ENCODE measurements at places on chromosomes 16 and 17.

- no peak for DNase-seq
Measured at GRCh38 chr16:17544785-17545184, 74.0 kb upstream of the XYLT1 start.

- peak; percentile 54 for DNase-seq
Measured at GRCh38 chr16:3175157-3176093, 12.6 kb upstream of the OR1F1 start.

GRCh38 chr17:28978356-28978964 is 27.1 kb upstream of the PHF12 start:
- DNase-seq: no peak

GRCh38 chr16:11992586-11993524 is 16.3 kb downstream of the SNX29 start:
- no peak for DNase-seq

DNA sequence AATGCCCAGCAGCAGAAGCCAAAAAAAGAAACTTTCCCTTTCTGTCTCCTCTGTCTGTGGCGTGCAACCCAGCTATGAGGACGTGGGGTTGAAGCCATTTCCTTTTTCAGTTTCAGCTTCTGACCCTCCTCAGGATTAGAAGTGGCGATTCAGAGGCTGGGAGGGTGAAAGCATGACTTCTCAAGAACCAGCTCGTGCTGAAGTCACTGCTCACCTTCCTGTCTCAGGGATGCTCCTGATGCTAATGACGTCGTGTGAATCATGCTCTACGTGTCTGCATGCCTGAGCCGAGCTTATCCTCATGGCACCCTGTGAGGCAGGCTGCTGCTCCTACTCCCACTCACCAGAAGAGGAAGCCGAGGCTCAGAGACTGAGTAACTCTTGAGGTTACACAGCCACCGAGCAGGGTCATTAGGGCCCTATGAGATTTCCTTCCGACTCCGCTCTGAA is 5.7 kb upstream of the LPO start:
- peak; percentile 85 for DNase-seq

DNA sequence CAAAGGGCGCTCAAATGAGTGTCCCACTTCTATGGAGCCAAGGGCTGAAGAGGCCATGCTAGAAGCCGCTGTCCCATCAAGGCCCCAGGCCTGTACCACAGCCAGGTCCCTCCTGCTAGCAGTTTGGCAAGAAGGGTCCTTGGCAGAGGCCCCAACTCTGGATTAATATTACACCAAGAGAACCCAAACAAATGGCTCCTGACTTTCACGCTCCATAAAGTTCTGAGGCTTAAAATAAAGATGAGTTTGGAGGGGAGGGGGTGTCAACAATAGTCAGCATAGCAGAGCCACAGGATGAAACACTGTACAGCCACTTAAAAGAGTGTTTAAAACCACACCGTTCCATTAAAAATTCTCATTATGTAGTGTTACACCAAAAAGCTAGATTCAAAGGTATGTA is 30.5 kb downstream of the CUEDC1 start:
- no peak for DNase-seq

GRCh38 chr16:4360538-4361021 is 9.5 kb upstream of the PAM16 start:
- DNase-seq: no peak

DNA sequence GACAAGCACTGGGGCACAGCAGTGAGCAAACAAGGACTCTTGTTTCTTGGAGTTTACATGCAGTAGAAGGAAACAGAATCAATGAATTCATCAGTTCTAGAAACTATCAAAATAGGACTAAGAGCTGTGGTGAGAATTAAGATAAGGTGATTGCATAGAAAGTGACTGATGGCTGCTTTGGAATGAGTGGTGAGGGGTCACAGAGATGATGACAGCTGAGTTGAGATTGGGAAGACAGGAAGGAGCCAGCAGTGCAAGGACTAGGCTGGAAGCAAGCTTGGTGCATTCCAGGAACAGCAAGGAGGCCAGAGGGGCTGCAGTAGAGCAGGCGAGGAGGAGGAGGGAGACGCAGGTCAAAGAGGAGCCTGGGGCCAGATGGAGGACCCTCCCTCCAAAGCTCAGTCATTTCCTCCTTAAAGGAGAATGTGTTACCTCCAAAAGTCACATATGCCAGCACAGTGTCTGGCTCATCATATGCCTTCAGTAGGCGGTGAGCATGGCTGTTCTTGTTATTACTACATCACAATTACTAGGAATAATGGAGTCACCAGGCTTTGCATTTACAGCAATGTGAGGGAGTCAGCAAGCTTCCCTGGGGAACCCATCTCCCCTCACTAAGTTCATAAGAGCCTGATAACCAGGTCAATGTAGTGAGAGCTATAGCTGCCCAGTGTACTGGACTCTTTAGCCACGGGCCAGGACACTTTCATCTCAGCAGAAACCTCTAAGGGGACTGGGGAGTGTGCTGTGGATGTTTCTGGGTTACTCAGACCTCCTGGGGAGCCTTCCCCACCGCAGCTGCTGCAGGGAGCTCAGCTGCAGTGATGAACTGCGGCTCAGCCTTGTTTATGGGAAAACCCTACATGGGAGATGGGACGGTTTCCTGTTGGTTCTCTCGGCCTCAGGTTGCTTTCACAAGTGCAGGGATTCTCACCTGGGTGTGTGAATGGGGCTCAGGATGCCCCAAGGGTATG is 157.2 kb downstream of the SEC14L1 start:
- DNase-seq: peak; percentile 90

DNA sequence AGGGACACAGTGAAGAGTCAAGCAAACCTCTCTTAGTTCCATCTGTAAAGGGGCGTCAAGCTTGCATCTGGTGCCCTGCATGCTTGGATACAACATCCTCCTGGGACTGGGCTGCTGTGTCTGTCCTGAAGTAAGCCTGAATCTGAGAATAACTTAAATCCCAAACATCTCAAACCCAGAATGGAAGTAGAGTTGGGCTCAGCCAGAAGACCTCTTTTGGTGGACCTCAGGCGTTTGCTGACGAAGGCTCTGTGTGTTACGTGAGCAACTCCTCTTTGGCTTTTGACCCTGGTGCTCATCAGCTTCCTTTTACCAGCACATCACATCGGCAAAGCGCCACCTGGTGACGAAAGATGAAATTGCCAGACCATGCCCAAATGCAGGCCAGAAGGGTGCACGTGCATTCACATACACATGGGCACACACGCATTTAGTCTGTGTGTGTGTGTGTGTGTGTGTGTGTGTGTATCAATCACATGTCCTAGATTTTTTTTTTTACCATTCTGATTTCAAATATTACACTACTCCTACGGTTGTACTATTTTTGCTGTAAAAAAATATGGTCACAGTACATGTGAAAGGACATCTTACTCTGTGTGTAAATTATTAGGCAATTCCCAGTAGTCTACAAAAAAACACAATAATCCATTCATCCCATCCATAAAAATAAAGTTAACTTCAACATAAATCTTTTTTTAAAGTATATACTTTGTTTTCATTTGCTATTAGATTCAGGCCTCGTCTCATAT is 41.1 kb upstream of the FOXJ1 start:
- peak; percentile 93 for DNase-seq

DNA sequence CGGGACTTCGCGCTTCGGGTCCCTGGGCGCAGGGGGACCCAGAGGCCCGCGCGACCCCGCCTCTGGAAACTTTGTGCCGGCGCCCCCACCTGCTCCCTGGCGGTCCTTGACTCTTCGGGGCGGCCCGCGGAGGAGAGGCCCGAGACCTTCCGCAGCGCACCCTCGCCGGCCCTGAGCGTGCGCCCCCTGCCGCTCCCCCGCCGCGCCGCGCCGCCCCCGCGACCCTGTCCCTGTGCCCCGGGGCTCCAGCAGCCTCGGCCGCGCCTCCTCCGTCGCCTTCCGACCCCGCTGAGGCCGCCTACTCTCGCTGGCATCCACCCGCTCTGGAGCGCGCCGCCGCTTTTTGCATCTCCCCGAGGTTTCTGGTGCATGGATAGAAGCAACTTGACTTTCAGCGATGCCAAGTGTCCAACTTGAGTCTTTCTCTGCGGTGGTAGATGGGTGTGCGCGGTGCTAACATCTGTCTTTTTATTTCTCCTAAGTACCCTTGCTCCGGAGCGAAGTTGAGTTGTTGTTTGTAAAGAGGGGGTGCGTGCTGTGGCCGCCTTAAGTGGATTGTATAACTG is 414 bp downstream of the DUSP14 start:
- DNase-seq: peak; percentile 63

GRCh38 chr17:74442670-74443515 is 11.0 kb downstream of the GPRC5C start:
- DNase-seq: peak; percentile 16

- no peak for DNase-seq
Measured at GRCh38 chr16:81207076-81207475, 31.4 kb upstream of the BCO1 start.

DNA sequence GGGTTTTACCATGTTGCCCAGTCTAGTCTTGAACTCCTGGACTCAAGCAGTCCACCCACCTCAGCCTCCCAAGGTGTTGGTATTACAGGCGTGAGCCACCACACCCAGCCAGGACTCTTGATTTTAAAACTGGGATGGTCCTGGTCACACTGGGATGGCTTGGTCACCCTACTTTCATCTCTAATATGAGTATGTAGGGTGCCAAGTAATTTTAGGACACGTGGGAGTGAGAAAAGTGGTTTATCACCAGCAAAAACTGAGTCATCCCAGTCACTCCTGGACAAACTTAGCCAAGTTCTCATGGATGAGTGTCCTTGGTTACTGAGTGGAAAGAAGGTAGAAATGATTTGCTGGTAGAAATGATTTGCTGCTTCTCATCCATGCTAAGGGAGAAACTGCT is 9.9 kb downstream of the CLEC19A start:
- DNase-seq: no peak

- no peak for DNase-seq
Measured at GRCh38 chr17:74148446-74148845, 55.0 kb upstream of the RPL38 start.

DNA sequence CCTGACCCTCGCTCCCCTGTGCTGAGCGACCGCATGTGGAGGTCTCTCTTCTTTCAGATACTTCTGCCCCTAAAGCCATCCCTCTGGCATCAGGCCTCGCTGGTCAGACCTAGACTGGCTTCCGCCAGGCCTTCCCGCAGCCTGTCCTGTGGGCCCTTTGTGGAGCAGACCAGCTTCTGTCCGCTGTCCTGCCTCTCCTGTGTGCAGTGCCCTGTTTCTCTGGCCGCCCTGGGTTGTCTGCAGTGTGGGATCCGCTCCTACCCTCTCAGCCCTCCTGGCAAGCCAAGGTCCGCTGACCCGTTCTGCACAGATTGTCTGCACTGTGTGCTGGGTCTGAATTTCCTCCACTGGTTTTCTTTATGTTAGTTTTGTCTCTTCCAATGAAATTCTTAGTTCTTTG is 21.5 kb upstream of the MC1R start:
- no peak for DNase-seq

DNA sequence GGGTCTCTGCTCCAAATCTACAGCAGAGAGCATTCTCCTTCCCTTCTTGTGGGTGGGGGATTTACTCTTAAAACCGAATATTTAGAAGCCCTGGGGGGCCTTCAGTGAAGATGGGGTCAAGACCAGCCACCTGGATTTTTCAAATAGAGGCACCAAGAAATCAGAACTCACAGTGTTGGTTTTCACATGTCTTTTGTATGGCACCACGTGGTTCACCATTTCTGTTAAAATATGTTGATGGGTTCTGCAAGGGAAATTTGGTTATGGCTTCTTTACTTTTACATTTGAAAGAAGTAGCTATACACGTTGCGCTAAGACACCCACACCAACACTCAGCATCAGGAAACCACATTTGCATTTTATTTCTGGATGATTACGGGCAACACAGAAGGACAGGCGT is 17.7 kb downstream of the MAF start:
- no peak for DNase-seq

- no peak for DNase-seq
Measured at GRCh38 chr16:25192096-25192495, 24.7 kb upstream of the AQP8 start.

- DNase-seq: peak; percentile 58
Measured at GRCh38 chr17:4509401-4509800, 10.7 kb downstream of the SPNS2 start.

- no peak for DNase-seq
Measured at GRCh38 chr17:80800481-80801391, 190.9 kb upstream of the CHMP6 start.

DNA sequence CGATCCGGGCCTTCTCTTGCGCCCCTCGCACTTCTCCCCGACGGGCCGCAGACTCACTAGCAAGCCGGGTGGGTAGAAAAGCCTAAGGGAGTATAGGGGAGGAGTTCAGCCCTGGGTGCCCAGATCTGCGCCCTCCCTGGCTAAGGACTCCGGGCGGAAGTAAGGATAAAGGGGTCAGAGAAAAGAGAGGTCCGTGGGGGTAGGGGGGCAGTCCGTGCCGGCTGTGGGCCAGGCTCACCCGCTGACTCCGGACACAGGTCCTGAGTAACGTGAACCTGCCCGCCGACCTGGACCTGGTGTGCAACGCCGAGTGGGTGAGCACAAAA is 1.8 kb downstream of the NAGS start:
- DNase-seq: no peak

GRCh38 chr16:27287051-27287811 is 18.7 kb upstream of the NSMCE1 start:
- DNase-seq: peak; percentile 32

GRCh38 chr16:24989494-24989893 is 25.7 kb downstream of the ARHGAP17 start:
- peak; percentile 19 for DNase-seq

- no peak for DNase-seq
Measured at GRCh38 chr16:4891886-4892216, 44.6 kb downstream of the UBN1 start.

DNA sequence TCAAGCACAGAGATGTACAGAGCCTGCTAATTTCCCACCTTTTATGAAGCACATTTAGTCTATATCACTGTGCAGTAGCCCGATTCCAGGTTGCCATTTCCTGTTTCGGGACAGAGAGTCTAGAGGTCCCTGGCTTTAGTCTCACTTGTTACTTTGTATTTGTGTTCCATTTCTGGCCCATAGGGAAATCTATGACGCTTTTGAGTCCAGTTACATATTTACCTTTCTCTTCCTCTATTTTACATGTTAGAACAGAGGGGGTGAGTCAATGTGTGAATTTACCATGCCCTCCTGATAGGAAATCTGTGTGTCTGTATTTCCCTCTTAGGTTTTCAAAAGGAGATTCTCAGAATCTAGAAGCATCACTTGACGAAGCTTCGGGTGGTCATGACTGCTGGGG is 227.1 kb upstream of the ZFHX3 start:
- no peak for DNase-seq

DNA sequence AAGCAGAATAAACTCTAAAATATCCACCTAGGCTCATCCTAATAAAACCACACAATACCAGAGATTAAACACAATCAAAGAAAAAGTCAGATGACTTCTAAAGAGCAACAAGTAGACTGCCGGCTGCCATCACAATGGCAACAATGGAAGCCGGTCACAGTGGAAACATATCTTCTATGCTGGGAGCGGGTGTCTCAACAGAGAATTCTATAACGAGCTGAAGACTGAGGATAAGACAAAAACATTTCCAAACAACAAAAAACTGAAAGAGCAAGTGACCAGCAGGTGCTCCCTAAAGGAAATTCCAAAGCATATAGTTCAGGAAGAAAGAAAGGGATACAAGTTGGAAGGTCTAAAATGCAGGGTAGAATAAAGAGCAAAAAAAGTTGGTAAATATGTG is 8.9 kb downstream of the NSMCE1 start:
- no peak for DNase-seq

Measured in choroid plexus epithelial cell (primary cell).